ENCODE measurements at places on chromosomes 7 and 10.
A peak's percentile ranks its signal among the peaks of the same experiment; 100 is the strongest.

DNA sequence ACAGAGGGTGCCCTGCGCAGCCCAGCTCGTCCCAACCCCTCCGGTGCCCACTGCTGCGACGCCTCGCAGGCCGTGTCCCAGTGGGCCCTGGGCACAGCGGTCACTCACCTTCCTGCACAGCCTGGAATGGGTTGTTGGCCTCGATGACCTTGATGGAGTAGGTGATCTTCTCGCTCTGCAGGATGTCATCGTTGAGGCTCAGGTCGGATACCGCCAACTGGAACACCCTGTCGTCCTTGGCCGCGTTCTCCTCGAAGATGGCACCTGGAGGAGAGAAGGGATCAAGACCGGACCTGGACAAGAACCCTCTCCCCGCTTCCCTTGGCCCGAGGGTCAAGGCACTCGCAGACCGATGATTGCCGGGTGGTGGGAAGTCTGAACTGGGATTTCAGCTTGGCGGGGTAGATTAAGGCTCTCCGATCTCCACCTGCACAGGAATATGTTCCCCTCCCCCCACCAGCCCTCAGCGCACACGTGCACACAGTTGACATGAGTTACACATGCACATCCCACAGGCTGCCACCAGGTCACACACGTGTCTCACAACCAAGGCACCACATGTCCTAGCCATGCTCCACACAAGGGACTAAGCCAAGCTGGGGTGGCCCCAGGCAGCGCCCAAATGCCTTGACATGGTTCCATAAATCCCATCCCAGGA is 2.6 kb downstream of the GRID1 start:
- no peak for DNase-seq

- no peak for DNase-seq
Observed at GRCh38 chr10:76108563-76109359, 677.3 kb downstream of the LRMDA start.

- no peak for DNase-seq
Observed at GRCh38 chr7:158157460-158157859, 430.2 kb downstream of the PTPRN2 start.

GRCh38 chr7:27046854-27047549 is 48.8 kb downstream of the HOXA1 start:
- no peak for DNase-seq

- DNase-seq = no peak
Observed at GRCh38 chr7:156578978-156579430, 61.6 kb upstream of the RNF32 start.

- peak; percentile 22 for DNase-seq
Observed at GRCh38 chr7:124459101-124460055, 306.2 kb downstream of the GPR37 start.

- DNase-seq = no peak
Observed at GRCh38 chr7:158278745-158279320, 308.8 kb downstream of the PTPRN2 start.

- no peak for DNase-seq
Observed at GRCh38 chr7:44292876-44293560, 32.4 kb downstream of the CAMK2B start.

DNA sequence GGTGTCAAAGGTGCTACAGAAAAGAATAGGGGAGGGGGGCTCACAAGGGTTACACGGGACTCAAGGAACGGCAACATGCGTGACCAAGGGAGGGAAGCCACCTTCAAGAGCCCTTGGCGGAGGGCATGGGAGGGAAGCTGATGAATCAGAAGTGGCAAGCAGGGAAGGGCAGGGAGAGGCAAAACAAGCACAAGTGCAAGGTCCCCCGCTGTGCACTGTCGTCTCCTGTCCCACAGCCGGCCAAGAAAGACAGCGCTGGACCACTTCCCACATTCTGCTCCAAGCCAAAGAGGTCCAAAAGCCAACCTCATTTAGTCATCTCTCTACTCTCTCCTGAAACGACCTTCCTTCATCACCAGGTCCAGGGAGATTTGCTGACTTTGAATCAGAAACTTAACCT is 102.7 kb downstream of the CALN1 start:
- no peak for DNase-seq

GRCh38 chr7:65980478-65981250 is 1.3 kb downstream of the GUSB start:
- DNase-seq = no peak

GRCh38 chr7:80432166-80432565 is 79.7 kb downstream of the GNAT3 start:
- no peak for DNase-seq

DNA sequence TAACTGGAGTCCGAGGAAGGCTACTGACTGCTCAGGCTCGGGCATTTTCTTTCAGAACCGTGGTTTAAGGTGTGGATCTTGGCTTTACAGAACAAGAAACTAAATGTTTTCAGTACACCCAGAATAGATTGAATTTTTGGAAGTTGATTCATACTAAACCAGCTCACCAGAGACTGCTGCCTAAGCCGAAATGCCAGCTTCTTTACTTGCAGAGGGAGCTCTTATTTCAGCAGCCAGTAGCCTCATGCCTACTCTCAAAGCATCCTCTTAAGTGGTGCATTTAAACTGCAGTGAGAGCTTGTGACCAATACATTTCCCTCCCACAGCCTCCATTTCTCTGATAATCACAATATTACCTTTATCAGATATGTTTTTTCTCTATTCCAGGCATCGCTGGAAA is 615.1 kb downstream of the SUGCT start:
- DNase-seq = no peak

DNA sequence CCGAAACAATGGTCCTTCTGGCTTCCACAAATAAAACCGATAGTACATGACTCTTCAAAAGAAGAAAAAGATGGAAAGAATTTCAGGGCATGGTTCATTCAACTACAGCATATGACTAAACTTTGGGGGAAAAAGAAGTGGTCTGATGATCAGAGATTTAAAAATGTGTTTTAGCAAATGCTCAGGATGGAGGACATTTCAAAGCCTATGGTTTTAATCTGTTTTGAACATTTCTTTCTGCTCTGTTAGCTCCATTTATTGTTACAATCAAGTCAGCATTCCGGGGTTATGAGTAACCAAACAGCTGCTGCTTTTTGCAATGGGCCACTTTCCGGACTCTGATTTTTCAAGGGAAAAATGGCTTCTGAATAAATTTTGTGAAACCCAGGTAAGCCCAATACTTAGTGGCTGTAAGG is 142.4 kb downstream of the CUBN start:
- no peak for DNase-seq

GRCh38 chr7:99072126-99072525 is 71.8 kb downstream of the SMURF1 start:
- DNase-seq = no peak

GRCh38 chr10:4205113-4205512 is 420.1 kb upstream of the KLF6 start:
- no peak for DNase-seq

DNA sequence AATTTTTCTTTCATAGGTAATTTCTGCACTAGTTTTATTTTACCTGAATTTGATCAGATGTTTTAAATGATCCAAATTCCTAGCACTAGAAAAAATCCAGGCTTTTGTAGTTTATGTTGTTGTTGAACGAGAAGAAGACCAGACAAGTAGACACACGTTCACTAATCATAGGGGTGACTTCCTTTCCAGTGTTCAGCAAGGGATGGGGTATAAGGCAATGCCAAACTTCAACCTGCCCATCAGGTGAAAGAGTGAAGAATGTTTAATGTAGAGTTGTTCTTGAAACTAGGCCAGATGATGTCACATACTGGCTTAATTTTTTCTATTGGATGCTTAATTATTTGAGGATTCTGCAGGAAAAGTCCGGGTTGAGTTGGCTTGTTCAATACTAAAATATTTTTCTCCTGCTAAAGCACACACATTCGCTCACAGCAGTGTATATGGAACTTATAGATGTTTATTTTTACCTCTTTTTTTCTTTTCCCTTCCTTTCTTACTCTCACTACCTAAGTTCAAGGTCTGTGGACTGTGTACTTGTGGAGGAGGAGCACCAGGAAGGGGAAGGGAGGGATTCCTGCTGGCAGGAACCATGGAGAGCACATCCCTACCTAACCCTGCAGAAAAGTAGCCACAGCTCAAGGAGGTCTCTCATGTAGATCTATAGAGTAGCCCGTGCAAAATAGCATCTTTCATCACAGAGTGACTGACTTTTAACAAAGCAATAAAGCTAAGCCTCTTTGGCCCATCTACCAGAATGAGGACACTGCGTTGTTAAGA is 23.1 kb upstream of the AKR1E2 start:
- DNase-seq = no peak
